ENCODE measurements at places on chromosomes 5 and 9.
A peak's percentile ranks its signal among the peaks of the same experiment; 100 is the strongest.

- DNase-seq: no peak
These were observed 708.6 kb upstream of the WWC1 start for GRCh38 chr5:167582886-167583285.

DNA sequence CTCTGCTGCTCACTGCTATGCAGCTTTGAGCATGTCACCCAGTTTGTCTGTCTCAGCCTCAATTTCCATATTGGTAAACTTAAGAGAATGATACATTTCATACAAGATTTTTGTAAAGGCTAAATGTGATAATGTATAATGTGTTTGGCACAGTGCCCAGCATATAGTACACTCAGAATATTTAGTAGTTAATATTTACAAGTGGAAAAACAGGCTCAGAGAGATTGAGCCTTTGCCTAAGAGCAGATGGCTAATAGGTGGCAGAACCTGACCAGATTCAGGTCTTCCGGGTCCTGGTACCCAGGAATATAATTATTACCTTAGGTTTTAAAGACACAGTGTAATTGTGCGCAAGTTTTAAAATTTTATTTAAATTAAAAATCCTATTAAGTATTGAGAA lies 46.8 kb upstream of the KIAA1958 start:
- DNase-seq: no peak

GRCh38 chr5:35922468-35922867 lies 16.0 kb downstream of the CAPSL start:
- no peak for DNase-seq

GRCh38 chr9:34551751-34552605 lies 29.2 kb upstream of the ENHO start:
- DNase-seq: no peak

DNA sequence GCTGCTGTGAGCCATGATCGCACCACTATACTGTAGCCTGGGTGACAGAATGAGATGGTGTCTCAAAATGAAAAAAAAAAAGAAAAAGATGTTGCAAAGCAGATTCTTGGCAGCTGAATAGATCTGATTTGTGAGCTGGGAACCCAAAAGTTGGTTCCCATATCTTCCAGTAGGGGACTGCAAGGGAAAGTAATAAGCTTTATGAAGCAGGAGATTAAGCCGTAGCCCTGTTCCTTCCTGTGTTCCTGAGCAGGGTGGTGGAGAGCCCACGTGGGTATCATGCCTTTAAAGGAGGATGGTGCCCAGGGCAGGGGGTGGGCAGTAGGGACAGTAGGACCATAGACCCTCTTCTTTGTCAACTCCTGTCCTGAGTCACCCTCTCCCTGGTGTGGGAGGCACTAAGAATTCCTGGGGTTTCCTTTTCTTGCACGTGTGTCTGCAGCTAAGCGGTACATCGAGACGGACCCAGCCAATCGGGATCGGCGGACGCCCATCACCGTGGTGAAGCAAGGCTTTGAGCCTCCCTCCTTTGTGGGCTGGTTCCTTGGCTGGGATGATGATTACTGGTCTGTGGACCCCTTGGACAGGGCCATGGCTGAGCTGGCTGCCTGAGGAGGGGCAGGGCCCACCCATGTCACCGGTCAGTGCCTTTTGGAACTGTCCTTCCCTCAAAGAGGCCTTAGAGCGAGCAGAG lies 37.9 kb downstream of the STOM start:
- DNase-seq: no peak

GRCh38 chr5:32474209-32474854 lies 29.8 kb upstream of the ZFR start:
- no peak for DNase-seq

GRCh38 chr9:75602060-75602459 lies 288.4 kb upstream of the PCSK5 start:
- DNase-seq: no peak

GRCh38 chr5:116645627-116646026 lies 71.0 kb upstream of the SEMA6A start:
- no peak for DNase-seq

DNA sequence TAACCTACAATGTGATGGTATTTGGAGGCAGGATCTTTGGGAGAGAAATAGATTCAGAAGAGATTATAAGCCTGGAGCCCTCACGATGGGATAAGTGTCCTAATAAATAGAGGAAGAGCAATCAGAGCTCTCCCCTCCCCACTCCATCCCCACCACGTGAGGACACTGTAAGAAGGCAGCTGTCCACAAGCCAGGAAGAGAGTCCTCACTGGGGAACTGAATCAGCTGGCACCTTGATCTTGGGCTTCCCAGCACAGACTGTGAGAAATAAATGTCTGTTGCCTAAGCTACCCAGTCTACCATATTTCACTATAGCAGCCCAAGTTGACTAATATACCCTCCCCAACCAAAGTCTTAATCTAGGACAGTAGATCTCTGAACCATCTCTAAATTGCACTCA lies 118.1 kb downstream of the SUSD1 start:
- no peak for DNase-seq

DNA sequence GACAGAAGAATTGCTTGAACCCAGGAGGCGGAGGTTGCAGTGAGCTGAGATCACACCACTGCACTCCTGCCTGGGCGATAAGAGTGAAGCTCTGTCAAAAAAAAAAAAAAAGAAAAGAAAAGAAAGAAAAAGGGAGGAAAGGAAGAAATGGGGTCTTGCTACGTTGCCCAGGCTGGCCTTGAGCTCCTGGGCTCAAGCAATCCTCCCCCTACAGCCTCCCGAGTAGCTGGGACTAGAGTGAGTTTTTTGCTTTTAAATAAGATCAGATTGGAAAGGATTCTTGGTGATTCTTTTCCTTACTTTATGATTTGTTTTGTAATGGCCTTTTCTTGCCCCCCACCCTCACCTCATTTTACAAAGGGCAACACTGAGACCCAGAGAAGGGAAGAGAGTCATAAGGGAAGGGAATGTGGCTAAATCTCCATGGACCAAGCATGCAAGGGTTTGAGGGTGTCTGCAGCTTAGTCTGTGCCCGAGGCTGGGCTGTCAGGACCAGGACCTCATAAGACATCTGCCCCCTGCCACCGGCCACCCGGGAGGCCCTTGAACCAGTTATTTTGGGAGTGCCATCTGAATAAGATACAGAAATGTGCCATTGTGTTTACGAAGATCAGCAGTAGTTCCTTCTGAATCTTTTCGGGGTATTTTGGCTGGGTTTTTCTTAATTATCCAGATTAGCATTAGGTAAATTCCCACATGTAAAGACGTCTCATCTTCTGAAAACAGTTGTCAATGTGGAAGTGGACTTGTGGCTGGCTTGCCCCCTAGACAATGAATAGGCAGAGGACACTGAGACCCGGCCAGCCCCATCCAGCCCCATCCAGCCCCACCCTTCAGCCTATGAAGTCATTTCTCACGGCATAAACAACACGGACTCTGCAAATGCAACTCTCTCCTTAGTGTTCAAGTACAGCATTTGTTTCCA lies 44.5 kb upstream of the GRHPR start:
- DNase-seq: no peak

DNA sequence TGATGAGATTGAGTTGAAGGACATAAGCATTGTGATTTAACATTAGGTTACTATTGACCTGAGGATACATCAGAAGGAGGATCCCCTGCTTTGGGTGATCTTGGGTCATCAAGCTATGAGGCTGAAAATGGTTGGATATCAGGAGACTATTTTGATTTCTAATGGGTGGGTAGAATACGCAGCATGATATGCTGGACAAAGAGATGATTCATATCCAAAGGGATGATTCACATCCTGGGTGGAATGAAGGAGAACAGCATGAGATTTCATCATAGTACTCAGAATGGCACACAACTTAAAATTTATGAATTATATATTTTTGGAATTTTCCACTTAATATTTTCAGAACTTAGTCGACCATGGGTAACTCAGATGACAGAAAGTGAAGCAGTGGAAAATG lies 1759.5 kb upstream of the C9orf72 start:
- DNase-seq: no peak

- DNase-seq: peak; percentile 76
These were observed 12.2 kb upstream of the OR13J1 start for GRCh38 chr9:35882263-35882848.

DNA sequence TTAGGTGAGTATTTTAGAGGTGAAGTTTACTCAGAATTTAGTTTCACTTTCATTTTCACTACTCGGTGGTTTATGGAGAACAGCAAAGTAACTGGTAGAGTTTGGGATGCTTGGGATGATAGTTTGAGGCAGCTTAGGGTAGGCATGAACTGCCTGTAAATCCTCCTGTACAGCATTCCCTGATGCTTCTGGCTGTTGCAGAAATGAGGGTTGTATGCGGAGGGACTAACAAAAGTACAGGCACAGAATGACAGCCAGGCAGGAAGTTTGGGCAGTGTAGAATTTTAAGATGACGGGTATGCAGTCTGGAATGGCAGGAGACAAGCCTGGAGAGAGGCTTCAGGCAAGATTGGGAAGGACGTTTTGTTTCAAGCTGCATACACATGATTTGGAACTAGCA lies 48.0 kb upstream of the FAM120AOS start:
- peak; percentile 29 for DNase-seq

DNA sequence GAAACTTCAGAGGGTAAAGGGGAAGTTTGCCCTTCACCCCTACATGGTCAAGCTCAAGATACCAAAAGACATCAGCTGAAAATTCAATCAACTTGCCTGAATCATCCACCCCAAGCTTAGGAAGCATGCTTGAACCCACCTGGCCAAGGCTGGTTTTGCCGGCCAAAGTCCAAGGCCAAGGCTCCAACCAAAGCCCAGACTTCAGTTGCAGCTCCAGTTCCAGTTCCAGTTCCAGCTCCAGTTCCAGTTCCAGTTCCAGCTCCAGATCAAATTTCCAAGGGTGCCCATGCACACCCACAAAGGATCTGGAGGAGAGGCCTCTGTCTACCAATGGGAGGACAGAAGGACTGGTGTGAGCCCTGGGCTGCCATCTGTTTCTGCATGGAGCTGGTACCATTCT lies 4.6 kb upstream of the SERINC5 start:
- DNase-seq: no peak

GRCh38 chr5:77010243-77010642 lies 20.0 kb upstream of the AGGF1 start:
- no peak for DNase-seq

- no peak for DNase-seq
These were observed 104.3 kb upstream of the RANBP3L start for GRCh38 chr5:36406023-36406422.

GRCh38 chr9:4997631-4998030 lies 12.6 kb downstream of the JAK2 start:
- no peak for DNase-seq

- peak; percentile 7 for DNase-seq
These were observed 43.1 kb downstream of the NACC2 start for GRCh38 chr9:136051837-136052471.

DNA sequence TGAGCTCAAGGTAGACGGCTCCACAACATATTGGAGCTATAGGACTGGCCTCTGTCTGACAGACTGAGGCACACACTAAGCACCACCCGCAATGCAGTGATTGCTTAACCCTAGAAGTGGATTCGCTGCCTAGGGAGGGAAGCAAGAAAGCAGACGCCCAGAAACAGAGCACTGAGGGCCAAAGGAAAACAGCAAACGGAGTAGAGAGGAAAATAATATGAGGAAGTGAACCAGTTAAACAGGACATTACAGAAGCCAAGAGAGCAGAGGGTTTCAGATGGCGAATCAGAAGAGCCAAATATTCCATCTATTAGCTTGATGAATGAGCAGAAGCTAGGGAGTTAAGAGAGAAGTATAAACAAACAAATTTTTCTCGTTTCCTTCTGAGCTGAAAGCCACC lies 139.2 kb upstream of the LHFPL2 start:
- DNase-seq: no peak

DNA sequence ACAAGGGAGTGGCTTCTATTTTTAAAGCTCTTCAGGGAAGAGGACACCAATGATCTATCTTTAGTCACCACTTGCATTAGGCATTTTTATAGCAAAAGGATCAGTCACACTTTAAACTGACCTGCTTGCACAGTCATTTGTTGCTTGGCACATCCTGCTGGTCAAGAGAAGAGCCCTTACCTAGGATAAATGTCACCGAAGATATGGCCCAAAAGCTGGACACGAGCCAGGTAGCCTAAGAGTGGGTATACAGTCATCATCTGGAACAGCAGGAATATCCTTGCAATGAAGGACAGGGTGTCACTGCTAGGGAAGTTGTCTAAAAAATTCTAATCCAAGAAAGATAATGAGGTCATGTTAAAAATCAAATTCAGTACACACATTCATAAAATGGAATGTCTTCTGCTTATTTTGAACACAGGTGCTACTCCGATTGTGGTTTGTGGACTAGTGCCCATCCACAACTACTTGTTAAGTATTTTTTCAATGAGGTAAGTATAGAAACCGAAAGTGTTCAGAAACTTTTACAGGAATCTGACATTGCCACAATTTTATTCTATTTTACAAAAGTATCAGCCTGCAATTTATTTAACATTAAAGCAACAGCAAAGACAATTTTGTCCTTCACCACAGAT lies 78.4 kb downstream of the SLC38A9 start:
- DNase-seq: no peak

GRCh38 chr5:120538149-120538548 lies 74.0 kb downstream of the PRR16 start:
- no peak for DNase-seq

DNA sequence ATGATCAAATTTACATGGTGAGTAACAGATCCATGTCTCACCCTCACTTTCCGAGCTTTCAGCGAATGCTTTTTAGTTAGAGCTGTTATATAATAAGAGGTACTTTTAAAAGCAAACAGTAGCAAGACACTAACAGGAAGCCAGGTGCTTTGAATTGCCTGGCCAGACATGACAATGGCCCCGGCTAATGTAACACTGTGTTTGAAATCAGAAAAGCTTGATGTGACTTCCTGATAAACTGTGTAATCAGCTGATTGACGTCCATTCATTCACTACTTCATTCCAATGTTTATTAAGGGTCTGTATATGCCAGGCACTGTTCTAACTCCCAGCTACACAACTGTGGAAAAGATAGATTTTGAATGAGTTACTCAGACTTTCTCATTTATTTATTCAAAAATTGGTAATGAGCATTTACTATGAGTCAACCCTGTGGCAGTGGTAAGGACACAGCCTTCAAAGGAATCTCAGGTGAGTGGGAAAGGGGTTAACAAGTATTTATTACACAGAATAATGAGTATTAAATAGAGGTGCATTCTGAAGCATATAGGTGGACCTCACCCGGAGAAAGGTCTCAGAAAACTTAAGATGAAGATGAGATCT lies 26.6 kb downstream of the DPYSL3 start:
- no peak for DNase-seq

GRCh38 chr9:121958530-121958929 lies 134.6 kb downstream of the TTLL11 start:
- no peak for DNase-seq

GRCh38 chr9:131370638-131371037 lies 23.2 kb upstream of the PRRC2B start:
- no peak for DNase-seq

GRCh38 chr5:39340506-39340905 lies 23.8 kb downstream of the C9 start:
- no peak for DNase-seq

- no peak for DNase-seq
These were observed 394.3 kb downstream of the GADD45G start for GRCh38 chr9:89999176-89999533.

GRCh38 chr5:114362197-114362976 lies 517 bp downstream of the KCNN2 start:
- no peak for DNase-seq

GRCh38 chr9:21761309-21761901 lies 41.0 kb upstream of the MTAP start:
- no peak for DNase-seq

- DNase-seq: no peak
These were observed 160.0 kb upstream of the GNA14 start for GRCh38 chr9:77807846-77808750.

GRCh38 chr9:126421567-126422428 lies 95.2 kb downstream of the MVB12B start:
- no peak for DNase-seq

- DNase-seq: no peak
These were observed 476.6 kb upstream of the WWC1 start for GRCh38 chr5:167814828-167815227.
